Right lung (tissue), 10 donors: ENCODE measurements at places on chromosomes 1 and 21. TPM values are rescaled to one million over a fixed set of nuclear protein-coding genes. Genes with fewer than 3 reads are reported as not detected.

DNA sequence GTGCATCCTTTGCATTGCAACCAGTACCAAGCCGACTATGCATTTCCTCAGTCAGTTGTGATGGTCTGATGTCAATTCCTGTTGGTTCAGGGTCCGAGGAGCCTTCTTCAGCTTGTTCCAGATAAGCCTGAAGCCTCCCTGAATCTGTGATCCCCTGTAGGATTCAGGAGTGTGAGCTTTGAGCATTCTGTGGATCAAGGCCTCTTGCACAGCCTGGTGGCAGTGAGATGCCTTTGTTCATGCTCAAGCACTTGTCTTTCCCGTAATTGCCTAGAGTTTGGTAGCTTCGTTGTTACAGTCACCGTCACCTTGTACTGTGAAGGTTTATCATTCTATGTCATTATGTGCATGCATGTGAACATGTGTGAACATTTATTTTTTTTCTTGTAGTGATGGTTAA, 103.5 kb downstream of the PBX1 start:
- no peak for DNase-seq

- DNase-seq: no peak
These were observed 813 bp upstream of the SFT2D2 start for GRCh38 chr1:168224991-168225390.

RNF223 gene
- polyA plus RNA-seq: 0.13 TPM

- no peak for DNase-seq
These were observed 43.1 kb downstream of the ATP2B4 start for GRCh38 chr1:203669739-203670138.
